ENCODE measurements at places on chromosomes 12 and 14. TPM values are rescaled to one million over a fixed set of nuclear protein-coding genes. Genes with fewer than 3 reads are reported as not detected.
A peak's percentile ranks its signal among the peaks of the same experiment; 100 is the strongest.

- peak; percentile 77 for DNase-seq
Measured at GRCh38 chr14:68607081-68607866, 185.6 kb downstream of the ZFP36L1 start.

The PRKD1 gene
- 21.8 TPM for total RNA-seq

- DNase-seq, result no peak
Measured at GRCh38 chr14:76696791-76697190, 64.5 kb upstream of the VASH1 start.

DNA sequence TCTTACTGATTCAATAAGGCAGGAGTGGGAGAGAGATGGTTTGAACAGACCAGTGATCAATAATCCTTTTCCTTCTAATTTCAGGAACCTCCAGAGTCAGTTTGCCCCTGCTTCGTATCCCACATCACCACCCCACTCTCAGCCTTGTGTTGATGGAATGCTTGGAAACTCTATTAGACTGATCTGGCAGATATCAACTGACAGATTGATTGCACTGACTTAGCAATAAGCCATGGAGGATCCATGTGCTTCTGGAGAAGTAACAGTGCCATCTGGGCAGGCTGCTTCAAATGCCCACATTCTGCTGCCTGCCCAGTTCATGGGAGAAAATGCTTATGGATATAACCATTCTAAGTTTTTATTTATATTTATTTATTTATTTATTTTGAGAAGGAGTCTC is 218.0 kb downstream of the SLC2A13 start:
- no peak for DNase-seq

The NEMP1 gene
- 6.5 TPM for total RNA-seq

- DNase-seq, result peak; percentile 91
Measured at GRCh38 chr12:109461846-109462756, 15.0 kb downstream of the KCTD10 start.

- no peak for DNase-seq
Measured at GRCh38 chr12:51792417-51792816, 56.1 kb downstream of the FIGNL2 start.

- peak; percentile 87 for DNase-seq
Measured at GRCh38 chr14:60722357-60723115, 1.6 kb downstream of the SIX4 start.

The RNASE1 gene
- total RNA-seq, result not detected

DNA sequence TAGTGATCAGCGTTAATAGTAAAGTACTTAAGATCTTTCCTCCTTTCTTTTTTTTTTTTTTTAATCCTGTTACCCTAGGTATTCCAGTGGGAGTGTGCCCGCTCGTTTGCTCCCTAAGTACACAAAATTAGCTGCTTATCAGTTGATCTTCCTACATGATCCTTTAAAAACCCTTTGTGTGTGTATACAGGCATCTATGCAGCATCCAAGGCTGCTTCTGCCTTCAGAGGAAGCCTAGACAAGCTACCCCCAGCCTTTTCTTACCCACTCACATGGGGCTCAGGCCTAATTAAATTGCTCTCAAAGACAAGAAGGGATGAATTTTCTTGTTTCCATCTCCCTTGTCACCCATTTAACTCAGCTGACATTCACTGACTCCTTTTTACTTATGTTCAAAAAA is 343.4 kb upstream of the LMO3 start:
- no peak for DNase-seq

The MYO1H gene
- total RNA-seq, result not detected

DNA sequence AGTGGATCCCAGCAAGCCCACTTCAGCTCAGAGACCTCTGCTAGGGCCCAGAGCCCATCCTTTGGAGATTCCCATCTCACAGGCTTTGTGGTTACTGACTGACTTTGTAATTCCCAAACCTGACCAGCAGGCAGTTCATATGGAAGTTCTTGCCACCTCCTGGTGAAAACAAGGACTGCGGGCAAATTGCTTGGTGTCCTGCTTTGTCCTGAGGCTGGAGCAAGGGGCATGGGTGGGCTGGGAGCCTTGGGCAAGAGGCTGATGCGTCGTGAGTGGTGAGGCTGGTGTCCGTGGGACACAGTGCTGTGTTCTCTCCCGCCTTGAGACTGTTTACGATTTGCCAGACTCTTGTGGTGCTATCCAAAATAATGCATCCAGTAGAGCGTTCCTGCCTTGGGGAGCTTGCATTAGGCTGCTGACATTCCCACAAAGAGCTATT is 91.0 kb downstream of the LRRC74A start:
- DNase-seq, result peak; percentile 91

The ANKRD13A gene
- 113 TPM for total RNA-seq

- DNase-seq, result peak; percentile 35
Measured at GRCh38 chr12:121456551-121456950, 56.6 kb downstream of the RNF34 start.

DNA sequence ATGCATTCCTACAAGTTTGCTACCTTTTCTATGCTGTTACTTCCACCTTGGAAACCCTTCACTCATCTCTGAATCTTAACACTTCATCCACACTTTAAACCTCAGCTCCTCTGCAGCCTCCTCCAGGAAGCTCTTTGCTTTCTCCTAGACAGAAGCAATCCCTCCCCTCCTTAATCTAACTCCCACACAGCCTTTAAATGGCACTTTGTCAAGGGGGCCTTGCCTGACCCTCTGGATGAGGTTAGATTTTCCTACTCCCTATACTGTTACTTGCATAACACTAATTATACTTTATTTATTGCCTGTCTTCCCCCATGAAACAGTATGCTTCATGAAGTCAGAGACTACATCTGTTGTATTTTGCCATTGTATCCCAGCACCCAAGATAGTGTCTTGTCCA is 394.6 kb downstream of the MED13L start:
- DNase-seq, result no peak

GRCh38 chr12:56229916-56230431 is at the start of gene SLC39A5:
TSS of gene SLC39A5 (plus strand) at chr12:56230051. CDS start at chr12:56231275, 1,224 bp downstream.
- DNase-seq, result peak; percentile 55

- DNase-seq, result no peak
Measured at GRCh38 chr12:100279607-100280244, 12.7 kb downstream of the SCYL2 start.

DNA sequence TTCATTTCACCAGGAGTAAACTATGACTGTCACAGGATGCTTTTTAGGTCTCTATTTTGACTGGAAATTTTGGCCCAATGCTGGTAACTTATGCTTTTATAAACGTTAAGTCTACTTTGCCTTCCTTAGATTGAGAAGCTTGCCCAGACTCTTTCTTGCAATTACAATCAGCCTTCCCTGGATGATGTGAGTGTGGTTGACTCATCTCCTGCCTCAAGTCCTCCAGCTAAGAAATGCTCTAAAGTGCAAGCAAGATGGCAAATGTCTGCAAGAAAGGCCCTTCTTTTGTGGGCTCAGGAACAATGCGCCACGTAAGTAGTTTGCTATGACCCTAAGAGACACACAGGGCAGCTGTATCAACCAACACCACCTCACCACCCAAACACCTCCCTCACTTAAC is 96.9 kb downstream of the SYNE2 start:
- no peak for DNase-seq

The EIF5 gene
- total RNA-seq, result 197 TPM

DNA sequence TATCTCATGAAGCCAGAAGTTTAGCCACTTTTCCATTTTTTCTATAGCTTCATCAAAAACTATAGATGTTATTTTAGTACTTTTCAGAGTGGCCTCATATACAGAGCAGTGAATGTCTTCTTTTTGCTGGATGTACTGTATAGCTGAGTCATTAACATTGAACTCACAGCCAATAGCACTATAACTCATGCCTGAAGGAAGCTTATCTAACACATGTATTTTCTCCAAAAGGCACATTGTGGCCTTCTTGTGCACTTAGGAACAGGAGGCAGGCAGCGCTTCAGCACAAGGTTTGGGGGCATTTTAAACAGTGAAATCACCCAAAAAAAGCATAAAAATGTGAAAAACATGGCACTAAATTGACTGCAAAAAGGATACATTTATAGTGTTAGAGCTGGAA is 336.8 kb upstream of the TMTC1 start:
- DNase-seq, result no peak

The KRT5 gene
- total RNA-seq, result not detected

DNA sequence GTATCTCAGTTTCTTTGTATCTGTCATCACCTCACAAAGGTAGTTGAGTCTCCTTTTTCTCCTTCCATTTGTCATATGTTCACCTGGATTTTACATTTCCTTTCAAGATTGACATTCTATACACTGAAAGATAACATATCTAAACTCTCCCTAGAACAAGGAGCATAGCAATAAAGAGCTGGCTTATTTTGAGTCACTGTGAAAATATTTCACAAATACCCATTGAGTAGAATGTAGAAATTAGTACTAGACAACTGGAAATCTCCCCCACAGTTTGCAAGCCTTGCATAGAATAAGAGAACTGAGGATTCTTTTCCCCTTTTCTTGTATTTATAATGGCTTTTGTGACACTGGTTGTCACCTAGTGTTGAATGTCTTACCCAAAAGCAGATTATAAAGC is 111.2 kb downstream of the KICS2 start:
- DNase-seq, result peak; percentile 14

The ZFHX2 gene
- total RNA-seq, result 0.59 TPM

GRCh38 chr14:63383776-63384367 is 65.1 kb upstream of the GPHB5 start:
- DNase-seq, result no peak

The NPFF gene
- not detected for total RNA-seq

The SMAGP gene
- 13.6 TPM for total RNA-seq

The PGF gene
- total RNA-seq, result 24.5 TPM

DNA sequence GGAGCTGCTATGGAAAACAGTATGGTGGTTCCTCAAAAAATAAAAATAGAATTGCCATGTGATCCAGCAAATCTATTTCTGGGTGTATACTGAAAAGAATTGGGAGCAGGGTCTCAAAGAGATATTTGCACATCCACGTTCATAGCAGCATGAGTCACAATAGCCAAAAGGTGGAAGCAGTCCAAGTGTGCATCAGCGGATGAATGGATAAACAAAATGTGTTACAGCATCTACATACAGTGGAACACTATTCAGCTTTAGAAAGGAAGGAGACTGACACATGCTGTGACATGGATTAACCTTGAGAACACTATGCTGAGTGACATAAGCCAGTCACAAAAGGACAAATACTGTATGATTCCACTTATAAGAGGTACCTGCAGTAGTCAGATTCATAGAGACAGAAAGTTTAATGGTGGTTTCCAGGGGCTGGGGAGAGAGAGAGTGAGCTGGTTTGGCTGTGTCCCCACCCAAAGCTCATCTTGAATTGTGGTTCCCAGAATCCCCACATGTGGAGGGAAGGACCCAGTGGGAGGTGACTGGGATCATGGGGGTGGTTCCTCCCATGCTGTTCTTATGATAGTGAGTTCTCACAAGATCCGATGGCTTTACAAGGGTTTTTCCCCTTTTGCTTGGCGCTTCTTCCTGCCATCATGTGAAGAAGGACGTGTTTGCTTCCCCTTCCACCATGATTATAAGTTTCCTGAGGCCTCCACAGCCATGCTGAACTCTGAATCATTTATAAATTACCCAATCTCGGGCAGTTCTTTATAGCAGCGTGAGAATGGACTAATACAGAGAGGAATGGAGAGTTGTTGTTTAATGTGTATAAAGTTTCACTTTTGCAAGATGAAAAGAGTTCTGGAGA is 17.6 kb upstream of the TBC1D30 start:
- DNase-seq, result no peak

DNA sequence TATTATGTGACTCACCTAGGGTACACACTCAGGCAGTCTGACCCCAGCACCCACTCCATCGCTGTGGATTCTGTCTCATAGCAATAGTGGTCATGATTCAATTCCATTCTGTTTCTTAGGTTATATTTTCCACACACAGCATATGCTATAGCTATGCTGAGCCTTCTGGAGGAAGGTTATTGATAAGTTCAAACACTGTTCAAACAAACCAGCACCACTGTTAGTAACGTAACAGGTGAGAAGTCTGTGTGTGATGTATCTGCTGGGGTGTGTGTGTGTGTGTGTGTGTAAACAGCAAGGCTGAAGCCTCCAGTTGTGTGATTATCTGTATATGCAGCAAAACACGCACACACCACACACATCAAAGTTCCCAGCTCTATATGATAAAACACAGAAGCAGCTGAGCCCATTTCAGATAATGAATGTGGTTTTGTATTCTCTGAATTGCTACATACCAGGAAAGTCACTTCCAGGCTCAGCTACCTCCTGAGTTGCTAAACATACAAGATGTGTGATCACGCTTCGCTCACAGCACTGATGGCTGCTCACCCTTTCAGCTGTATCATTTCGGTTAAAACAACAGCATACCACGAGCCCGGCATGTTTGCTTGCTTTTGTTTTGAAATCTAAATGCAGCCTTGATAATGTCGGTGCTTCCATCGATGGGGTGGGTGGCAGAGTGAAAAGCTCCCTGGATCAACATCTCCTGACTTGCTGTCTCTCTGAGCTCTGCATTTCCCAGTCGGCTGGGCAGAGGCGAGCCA is 6.8 kb upstream of the SYNE3 start:
- no peak for DNase-seq

DNA sequence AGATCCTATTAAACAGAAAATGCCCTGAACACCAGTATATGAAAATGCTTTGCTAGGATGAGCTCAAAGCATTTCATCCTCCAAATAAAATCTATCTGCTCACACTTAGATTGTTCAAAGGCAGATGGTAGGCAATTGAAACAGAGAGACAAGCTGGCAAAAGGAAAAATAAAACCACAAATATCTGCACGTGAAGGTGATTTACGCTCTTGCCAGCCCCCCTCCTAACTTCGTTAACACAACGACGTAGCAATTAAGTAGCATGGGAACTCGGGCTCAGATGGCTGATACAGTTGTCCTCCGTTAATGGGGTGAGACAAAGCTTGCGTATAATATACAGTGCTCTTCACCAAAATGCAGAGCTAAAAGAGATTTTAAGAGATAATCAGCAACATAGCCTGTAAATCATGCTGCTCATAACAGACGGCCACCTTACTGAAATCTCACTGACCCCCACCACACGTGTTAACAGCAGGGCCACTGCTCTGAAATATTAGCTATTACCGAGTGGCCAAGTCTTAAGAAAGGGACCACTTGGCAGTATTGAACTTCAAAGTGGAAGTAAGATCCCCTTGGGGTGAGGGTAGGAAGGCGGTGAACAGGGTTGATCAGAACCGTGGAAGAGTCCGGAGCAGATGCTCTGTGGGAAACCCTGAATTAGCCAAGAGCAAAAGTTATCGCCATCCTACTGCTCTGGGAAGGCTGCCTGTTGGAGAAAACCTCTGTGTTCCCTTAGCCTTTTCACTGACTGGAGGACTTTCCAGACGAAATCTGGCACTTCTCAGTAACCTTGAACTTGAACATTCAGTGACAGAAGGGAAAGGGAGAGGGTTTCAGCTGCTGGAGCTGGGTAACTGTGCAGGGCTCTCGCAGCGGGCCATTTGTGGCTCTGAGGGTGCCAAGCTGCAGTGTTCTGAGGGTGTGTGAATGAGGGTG is 23.1 kb downstream of the ETV6 start:
- no peak for DNase-seq

GRCh38 chr12:79848339-79848738 is 86.6 kb downstream of the PPP1R12A start:
- no peak for DNase-seq

DNA sequence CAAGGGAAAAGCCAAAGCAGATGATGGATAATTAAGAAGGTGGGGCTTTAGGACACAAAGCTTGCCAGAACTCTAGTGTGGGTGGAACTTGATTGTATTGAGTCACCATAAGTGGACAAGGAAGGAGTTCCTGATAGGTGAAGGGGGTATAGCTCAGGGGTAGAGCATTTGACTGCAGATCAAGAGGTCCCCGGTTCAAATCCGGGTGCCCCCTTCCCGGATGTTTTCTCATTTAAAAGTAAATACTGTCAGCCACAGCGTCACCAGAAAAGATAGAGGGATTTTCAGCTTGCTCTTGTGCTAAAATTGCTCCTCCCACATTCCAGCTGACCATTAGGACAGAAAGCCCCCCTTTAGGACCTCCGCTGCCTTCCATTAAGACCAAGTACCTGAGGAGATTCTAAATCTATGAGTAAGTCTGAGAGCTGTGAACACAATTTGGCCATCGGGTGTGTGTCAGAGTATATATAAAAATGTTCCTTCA is 36.6 kb downstream of the DCAF4 start:
- DNase-seq, result peak; percentile 92
